Putamen (tissue), 1 donor: ENCODE measurements at places on chromosomes 2 and 18.

GRCh38 chr2:137348301-137348700 lies 583.0 kb downstream of the THSD7B start:
- DNase-seq = no peak

DNA sequence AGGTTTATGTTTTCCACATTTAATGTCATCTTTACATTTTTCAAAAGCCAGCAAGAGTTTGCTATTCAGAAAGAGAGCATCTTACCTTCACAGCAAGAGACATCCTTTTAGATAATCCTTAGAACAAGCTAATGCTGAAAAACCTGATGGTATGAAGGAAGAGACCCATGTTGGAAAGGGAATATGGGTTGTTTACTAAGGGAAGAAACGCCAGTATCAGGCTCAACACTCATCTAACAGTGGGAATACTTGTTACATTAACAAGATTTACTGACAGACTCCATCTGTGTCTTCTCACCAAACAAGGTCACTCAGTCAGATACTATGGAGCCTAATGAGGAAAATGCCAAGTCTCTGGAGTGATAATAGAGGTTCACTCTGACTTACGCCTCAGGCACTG lies 1474.1 kb upstream of the SLC39A10 start:
- no peak for DNase-seq

GRCh38 chr18:43465483-43465882 lies 188.2 kb upstream of the SYT4 start:
- no peak for DNase-seq

DNA sequence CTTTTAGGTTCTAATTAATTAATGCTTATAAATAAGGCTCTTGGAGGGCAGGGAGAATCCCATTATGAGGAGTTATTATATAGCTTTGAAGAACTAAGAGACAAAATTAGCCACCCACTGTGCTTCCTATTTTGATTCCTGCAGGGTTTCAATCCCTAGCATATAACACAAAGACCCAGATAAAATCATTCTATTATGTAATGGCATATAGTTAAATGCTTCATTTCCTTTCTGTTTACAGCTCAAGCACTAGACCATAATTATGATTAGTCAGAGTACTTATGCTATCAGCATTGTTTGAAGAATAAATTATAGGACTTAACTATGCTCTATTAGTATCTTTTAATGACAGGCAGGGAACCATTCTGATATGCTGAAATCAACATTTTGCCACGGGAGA lies 9.1 kb downstream of the GPR155 start:
- DNase-seq = peak; percentile 36

DNA sequence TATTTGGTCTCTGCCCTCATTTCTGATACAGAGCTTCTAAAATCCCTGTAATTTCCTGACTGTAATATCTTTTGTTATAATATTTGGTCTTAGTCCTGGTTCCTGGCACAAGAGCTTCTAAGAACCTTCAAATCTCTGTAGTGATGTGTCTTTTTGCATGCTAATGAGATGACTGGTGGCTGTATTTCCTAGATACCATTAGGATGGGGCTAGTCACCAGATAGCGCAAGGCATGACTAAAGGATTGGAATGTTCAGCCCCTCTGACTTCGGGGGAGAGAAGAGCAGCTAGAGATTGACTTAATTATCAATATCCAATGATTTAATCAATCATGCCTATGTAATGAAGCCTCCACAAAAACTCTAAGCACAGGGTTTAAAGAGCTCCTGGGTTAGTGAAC lies 620.8 kb upstream of the ACVR2A start:
- DNase-seq = no peak

GRCh38 chr2:236874866-236875481 lies 210.7 kb upstream of the COPS8 start:
- no peak for DNase-seq

GRCh38 chr2:85971366-85971765 lies 82.6 kb upstream of the ST3GAL5 start:
- DNase-seq = no peak

DNA sequence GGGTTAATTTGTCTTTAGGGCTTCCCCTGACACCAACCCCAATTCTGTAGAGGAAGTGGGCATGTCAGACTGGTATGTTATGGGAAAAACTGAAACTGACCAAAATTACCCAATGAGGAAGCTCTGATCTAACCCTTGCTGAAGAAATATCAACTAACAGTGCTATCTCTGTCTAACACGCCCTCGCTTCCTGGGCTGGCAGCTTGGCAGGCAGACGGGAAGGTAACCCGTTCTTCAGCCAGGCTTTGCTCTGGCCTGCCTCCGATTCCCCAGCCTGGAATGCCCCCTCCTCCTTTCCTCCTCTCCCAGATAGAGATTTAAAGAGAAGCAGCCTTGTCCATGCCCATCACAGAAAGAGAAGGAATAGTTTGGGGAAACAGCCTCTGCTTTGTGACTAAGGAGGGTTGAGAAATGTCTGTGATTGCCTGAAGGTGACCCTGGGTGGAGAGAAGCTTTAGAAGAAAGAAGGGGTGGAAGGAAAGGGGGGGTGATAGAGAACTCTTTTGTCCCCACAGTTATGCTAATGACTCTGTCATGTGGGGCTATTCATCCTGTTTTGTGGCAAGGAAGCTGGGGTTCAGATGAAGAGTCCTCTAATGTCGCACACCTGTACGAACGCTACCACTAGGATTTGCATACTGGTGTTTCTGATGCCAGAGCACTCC lies 15.4 kb downstream of the HK2 start:
- DNase-seq = no peak

DNA sequence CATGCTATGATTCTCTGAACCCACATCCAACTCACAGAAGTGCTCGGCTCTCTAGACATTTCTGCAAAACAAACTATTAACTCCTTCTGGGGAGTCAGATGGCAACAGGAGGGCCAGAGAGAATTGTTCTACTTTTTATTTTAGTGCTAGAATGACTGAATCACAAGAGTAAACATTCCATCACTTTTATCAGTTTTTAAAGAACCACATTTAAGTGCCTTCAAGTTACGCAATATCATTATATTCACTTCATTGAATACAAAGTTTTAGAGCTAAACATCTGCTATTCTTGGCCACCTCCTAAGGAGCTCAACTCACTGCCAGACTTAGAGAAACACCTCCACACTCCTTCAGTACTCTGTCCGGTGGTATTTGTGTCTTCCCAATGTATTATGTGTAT lies 22.4 kb downstream of the B4GALT6 start:
- no peak for DNase-seq

DNA sequence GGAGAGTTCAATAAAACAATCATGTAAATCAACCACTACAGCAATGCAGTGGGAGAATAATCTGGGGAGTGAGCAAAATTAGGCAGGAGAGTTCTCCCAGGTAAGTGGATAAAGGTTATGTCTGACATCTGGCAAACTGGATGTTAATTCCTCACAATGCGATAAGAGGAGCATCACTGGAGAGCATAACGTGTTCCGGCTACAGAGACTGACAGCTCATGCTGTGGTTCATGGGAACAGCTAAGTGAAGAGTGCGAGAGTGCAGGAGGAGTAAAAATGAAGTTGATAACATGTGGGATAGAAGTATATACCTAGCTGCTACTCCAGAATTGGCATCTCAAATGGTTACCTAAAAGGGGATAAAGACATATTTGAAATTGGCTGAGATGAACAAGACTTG lies 153.2 kb downstream of the LTBP1 start:
- no peak for DNase-seq

- no peak for DNase-seq
These were observed 1752.9 kb upstream of the CELF4 start for GRCh38 chr18:39318462-39318861.

DNA sequence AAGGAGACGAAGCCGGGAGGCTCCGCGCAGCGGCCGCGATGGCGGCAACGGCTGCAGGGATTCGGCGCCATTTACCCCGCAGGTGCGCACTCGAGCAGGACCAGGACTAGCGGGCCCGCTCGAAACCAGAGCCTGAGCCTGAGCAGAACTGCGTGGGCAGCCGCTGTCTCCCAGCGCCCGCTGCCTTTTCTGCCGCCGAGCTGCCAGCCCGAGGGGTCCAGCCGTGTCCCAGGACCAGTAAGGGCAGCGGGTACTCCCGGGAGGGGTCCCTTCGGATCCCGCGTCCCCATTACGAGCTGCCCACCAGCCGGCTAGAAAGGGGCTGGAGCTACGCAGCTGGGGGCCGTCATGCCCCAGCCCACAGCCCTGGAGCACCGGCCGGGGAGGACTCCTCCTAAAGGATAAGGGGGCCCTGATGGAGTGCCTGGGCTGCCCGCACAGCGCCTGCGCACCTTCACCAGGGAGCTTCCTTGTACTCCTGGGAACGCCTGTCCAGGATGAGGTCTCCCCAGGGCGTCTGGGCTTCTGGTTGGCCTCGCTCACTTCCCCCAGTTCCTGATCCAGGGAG lies 9.9 kb downstream of the ALPP start:
- no peak for DNase-seq

GRCh38 chr2:179239195-179239594 lies 25.4 kb downstream of the SESTD1 start:
- DNase-seq = no peak

- DNase-seq = no peak
These were observed 259.5 kb upstream of the CYRIA start for GRCh38 chr2:16925145-16925544.
